Epithelial cell of prostate (primary cell): ENCODE measurements at places on chromosomes 16 and 17.

DNA sequence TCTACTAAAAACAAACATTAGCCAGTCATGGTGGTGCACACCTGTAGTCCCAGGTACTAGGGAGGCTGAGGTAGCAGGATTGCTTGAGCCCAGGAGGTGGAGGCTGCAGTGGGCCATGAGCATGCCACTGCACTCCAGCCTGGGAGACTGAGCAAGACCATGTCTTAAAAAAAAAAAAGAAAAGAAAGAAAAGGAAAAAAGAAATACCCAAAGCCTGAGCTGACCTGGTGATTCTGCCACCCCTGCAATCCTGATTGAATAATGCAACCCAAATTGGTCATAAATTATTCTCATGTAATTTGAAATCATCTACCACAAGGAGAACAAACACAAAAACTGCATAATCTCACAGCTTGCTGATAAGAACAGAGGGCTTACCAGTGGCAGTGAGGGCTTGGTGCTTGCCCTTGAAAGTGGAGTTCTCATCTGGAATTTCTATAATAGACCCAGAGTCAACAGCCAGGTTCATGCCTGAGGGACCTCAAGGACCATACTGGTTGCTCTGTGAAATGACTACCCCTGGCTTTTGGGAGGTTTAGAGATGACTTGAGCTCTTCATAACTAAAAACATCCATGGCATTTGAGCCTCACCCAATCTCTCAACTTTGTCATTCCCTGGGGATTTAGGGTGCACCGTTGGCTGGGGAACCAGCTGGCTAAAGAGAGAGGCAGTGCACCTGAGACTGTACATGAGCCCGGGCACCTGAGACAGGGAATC, 35.4 kb upstream of the TMC5 start:
- DNase-seq: no peak

DNA sequence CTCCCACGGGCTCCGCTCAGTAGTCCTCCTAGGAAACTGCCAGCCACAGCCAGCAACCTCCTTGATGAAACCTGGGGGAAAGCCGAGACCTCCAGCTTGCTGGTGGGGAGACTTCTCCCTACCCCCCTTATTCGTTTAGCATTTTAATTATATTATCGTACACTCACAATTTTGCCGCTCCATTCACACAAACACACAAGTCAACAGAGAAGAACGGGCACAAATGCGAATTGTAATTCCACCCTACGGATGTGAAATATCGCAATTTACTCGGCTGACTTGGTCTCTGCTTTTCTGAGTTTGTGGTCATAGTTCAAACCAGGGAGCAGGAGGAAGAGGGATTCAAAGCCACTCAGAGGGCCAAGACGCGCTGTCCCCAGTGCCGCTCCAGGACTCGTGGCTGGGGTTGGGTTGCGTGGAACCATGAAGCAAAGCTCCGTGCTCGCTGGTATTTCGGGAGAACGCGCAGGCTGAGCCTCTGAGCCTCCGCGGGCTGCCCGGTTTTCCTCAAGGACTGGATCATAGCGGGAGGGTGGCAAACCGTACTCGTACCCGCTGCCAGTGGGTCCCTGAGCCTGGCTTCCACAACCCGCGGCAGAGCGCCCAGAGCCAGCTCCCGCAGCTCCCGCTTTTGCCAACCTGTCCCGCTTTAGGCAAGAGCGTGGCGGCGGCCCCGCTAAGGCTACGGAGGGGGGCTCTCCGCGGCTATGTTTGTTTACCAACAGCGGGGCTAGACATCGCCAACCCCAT, 2.0 kb downstream of the LHX1 start:
- no peak for DNase-seq

DNA sequence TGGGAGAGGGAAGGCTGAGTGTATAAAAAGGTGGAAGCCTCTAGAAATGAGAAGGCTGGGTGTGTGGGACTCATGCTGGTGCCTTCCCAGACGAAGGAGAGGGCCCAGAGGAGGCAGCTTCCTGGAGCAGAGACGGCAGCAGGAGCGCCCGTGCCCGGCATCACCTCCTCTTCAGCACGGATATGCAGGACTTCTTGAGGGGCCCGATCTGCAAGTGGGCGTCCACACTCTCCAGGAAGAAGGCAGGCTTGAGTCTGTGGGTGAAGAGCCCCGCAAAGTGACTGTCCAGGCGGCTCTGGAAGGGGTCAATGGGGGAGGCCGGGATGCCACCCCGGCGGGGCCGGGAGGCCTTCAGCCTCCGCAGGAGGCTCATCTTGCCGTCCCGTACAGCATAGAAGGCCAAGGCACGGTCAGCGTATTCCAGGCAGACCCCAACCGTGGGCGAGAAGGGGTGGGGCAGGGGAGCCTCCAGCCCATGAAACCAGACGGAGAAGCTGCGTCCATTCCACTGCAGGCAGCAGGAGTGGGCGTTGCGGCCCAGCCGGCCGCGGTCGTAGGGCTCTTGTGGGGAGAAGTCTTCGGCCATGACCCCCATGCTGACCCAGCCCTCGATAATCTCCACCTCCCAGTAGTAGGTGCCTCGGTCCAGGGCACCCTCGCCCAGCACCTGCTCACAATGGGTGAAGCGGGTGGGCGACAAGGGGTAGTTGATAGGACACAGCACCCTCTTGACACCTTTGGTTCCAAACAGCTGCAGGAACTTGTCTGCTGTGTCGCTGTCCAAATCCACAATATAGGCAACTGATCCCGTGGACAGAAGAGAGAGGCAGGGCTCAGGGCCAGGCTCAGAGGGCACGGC, 3.8 kb downstream of the TRIM47 start:
- DNase-seq: no peak

DNA sequence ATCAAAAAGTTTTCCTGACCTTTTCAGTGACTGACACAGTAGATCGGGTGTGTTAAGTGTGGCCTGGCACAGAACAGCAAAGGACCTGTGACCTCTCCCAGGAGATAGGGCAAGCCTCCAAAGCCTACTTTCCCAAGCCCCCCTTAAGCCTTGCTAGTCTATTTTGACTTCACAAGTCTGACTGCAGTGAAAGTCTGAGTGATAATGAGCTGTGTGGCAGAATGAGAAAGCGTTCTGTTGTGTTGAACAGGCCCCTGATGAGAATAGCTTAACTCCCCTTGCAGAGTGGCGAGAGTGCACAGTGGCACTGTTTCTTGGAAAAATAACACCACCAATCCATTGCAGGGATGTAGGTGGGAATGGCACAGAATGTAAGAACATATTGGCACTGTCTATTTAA, 32.8 kb downstream of the MMD start:
- no peak for DNase-seq

DNA sequence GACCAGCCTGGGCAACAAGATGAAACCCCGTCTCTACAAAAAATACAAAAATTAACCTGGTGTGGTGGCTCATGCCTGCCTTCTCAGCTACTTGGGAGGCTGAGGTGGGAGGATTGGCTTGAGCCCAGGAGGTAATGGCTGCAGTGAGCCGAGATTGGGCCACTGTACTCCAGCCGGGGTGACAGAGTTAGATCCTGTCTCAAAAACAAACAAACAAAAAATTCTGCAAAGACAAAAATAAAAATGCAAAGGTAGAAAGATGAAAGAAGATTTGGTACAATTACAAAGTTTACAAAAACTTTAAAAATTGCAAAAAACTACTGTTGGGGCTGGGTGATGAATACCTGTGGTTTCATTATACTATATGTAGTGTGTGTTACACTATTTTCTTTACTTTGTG, 5.5 kb upstream of the CDH1 start:
- no peak for DNase-seq

DNA sequence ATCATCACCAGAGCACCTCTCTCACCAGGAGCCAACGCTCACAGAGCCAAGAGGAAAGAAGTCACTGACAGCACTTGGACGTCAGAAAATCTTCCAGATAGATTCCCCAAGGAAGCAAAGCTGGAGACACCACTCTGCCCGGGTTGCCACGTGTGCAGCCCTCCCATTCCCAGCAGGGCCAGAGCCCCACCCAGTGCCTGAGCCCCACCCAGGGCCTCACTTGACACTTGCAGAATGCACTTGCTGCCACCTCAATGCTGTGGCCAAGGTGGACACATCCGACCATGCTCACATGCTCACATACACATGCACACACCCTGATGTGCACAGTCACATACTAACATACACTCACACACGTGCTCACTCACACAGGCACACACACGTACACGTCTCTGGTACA, 240.7 kb downstream of the RBFOX3 start:
- DNase-seq: no peak

DNA sequence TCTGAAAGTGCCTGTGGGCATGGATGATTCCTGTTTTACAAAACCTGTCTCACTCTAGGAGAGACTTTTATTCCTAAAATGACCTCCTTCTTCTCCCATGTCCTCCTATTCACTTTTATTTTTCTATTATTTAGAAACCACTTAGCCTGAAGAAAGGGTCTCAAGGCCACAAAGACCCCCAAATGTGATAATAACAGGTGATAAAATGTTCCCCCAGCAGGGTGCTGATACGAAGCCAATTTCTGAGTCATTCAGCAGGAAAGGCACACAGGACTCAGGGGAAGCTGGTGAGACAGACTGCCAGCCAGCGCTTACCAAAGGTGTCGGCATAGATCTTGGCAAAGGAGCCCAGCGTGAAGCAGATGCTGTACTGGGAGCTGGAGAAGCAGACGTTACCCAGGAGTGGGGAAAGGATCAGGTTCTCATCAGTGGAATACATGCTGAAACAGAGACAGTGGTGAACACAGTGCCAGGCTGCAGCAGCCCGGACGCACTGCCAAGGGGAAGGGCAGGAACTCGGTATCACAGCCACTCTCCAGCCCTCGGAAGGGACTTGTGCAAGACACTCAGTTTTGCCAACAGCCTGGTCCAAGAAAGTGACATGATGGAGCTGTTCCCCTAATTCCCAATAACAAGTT, 24.6 kb downstream of the HIGD1B start:
- no peak for DNase-seq

GRCh38 chr16:69932228-69932627, 18.9 kb upstream of the CLEC18A start:
- DNase-seq: no peak

DNA sequence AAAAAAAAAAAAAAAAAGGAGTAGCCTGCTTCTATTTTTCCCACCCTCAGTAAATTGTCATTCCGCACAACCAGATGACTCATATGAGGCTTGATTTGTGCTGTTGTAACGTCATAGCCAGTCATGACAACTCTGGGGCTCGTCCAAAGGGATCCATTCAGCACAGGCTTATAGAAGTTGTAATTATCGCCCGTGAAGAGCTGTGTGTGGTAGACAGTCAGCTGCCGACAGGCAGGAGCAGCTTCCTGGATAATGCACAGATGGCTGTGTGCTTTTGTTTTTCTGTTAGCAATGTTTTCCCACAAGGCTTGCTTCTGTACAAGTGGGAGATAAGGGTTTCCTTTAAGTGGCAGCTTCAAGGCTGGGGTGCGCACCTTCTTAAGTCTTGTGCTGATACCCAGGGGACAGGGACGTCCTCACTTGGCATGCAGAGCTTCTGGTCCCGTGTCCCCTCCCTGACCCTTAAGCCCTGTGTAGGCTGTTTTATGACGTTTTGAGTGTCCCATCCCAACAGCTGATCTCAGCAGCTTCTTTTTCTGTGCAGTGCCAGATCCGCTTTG, 26.0 kb downstream of the SNX29 start:
- no peak for DNase-seq

GRCh38 chr16:81810894-81811538, 31.9 kb downstream of the PLCG2 start:
- no peak for DNase-seq

DNA sequence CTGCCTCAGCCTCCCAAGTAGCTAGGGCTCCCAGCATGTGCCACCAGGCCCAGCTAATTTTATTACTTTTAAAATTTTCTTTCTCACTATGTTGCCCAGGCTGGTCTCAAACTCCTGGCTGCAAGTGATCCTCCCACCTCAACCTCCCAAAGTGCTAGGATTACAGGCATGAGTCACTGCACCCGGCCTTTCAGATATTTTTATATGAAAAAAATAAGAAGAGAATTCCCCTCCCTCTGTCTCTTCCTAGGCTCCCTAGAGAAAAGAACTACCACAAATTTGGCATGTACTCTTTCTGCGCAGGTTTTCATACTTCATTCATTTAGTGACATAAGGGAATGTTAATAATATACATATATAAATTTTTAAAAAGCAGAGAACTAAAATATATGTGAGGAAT, 21.7 kb upstream of the SMURF2 start:
- DNase-seq: no peak

DNA sequence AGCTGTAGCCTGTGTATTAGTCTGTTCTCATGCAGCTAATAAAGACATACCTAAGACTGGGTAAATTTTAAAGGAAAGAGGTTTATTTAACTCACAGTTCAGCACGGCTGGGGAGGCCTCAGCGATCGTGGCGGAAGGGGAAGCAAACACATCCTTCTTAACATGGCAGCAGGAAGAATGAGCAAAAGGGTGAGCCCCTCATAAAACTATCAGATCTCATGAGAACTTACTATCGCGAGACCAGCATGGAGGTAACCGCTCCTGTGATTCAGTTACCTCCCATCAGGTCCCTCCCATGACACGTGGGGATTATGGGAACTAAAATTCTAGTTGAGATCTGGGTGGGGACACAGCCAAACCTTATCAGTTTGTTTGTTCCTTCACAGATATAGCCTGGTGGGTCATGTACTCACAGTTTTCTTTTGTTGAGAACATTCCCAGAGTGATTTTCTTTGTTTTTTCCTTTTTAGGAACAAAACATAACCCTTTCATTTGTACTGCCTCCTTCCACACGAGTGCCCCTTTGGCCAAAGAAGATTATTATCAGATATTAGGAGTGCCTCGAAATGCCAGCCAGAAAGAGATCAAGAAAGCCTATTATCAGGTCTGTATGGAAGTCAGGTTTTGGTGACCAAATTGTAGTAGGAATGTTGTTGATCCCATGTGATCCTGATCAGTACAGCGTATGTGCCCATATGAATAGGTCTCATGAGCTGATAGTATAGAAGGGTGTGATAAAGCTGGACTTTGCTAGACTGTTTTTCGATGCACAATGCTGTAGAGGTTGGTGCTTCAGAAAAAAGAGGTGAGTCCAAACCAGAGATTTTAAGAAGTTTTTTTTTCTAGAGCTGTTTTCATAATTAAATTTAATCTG, 8.5 kb downstream of the DNAJA3 start:
- DNase-seq: no peak

DNA sequence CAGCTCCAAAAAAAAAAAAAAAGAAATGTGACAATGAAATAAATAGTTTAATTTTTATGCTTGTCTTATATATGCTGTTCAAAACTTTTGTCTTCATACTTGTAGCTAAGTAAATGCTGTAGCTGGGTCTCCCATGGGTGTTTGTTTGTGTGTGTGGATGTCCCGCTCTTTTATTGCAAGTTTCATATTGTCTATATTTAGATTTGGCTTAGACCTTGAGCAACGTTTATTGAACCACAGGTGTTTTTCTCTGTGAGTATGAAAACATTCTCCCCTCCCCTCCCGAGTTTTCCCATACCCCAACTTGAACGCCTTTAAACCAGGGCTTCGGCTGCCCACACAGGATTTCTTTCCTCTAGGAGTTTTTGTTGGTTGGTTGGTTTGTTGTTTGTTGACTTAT, 45.2 kb downstream of the MFSD11 start:
- DNase-seq: no peak

- no peak for DNase-seq
These were observed 25.0 kb downstream of the LGALS3BP start for GRCh38 chr17:78954684-78955083.
